HS-5 (cell line): ENCODE measurements at places on chromosomes 2 and 18.

DNA sequence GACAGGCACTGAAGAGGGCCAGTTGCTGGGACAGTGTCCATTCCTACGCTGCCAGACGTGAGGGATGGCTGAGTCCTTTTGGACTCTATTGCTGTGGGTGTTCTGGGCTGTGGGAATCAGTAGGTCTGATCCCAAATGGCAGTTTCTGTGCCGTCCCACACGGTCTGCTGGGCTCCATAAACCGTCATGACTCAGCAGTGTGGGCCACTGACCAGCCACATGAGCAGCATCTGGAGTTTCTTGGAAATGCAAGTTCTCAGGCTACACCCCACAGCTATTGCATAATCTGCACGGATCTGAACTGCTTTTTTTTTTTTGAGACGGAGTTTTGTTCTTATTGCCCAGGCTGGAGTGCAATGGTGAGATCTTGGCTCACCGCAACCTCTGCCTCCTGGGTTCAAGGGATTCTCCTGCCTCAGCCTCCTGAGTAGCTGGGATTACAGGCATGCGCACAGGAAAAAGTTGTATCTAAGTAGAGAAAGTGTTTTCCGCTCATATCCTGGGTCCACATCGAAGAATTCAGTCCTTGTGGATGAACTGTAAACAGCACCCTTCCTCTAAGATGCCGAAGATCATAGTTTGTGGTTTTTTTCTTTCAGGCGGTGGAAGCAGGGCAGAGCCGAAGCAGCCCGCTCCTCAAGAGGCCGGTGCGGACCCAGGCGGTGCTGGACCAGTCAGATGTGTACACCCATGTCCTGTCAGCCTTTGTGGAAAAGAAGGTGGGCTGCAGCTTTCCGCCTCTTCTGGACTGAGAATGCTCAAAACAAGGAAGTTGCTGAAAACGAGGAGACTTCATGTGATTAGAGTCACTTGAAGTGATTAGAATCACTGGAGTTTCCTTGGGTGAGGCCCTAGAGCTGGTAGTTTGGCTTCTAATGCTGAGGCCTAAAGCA lies 25.5 kb downstream of the RMC1 start:
- no peak for DNase-seq

- DNase-seq = peak; percentile 89
Observed at GRCh38 chr2:197708331-197708730, 3.2 kb downstream of the MARS2 start.

DNA sequence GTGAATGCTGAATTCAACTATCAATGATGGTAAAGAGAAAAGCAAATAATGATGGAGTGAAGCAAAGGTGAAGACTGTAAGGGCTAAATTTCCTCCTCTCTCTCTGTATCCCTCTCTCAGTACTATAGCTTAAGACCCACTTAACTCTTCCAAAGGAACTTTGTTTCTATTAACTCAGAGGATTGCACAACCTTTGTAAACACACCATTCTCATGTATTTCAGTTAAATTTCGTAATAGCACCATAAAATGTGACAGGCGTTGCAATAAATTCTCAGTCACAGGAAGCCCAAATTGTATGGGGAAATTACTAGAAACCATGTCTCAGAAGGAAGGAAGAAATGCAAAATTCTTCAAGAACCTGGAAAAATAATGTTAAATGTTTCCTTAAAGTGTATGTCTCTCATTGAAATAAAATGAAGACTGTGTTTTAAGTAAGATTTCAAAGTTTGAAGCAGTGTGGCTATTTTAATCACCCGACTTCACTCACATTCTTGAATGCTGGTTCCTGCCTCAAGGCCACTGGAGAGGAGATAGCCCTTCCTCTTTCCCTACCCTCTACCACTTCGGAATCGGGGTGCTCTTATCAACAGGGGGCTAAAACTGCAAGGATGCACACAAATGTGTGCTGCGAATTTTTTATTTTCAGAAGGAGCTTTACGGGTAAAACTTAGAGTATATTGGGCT lies 112.1 kb downstream of the FTCDNL1 start:
- DNase-seq = peak; percentile 61

- DNase-seq = no peak
Observed at GRCh38 chr2:6538607-6539006, 327.1 kb downstream of the CMPK2 start.

- no peak for DNase-seq
Observed at GRCh38 chr2:165450156-165450555, 19.3 kb upstream of the CSRNP3 start.

DNA sequence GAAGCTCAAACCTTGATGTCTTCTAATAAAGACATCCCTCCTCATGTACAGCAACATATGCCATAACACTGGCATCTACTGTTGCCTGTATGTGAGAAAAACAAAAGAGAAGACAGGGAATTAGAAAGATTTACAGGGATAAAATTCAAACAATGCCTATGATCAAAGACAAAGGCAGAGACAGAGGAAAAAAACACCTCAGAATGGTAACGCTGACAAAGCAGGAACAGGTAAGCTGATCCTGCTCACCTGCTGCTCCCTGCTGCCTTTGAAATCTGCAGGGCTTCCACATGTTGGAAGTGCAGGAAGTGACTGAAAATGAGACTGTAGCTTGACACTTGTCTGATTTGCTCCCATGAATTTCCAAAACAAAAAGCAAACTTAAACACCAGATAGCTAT lies 90.2 kb upstream of the DNAJC10 start:
- no peak for DNase-seq

DNA sequence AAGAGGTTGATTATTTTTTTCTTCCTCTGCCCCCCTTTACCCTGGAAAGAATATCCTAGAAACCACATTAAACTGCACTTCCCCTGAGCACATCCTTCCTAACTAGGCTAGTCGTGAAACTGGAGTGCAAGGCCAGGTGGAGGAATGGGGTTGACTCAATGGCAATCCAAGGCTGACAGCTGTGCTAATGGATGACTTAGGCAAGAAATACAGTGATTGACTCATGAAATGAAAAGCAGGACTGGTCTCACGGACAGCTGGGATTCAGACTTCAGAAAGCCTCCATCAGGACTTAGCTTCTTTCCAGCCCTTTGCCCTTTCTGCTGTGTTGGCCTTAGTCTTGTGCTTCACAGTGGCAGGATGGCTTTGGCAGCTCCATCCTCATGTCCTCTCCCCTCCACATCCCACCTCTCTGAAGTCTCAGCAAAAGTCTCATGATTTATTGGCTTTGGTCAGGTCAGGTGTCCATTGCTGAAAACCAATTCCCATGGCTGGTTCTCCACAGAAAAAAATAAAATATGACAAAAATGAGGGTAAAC lies 33.8 kb downstream of the INSIG2 start:
- DNase-seq = no peak

DNA sequence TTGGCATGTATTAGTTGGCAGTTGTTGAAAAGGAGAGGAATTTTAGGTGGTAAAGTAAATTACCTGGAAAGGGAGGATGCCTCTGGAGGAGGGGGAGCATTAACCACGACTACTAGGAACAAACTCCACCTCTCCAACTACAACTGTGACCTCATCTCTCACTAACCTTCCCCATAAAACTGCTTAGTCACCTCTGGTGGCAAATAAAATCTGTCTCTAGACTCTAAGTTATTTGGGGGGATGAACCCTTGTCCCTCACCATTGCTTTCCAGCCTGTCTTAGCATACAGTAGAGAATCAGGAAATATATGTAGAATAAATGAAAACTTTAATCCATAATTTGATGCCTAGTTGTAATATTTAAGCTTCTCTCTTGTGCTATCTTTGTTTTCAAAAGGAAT lies 27.6 kb upstream of the MYO1B start:
- DNase-seq = peak; percentile 49
